ENCODE measurements at places on chromosomes 3 and 15.

- no peak for DNase-seq
These were observed 67.3 kb downstream of the TGFBR2 start for GRCh38 chr3:30673425-30674341.

GRCh38 chr3:57937092-57937491 lies 71.1 kb upstream of the FLNB start:
- DNase-seq, result no peak

DNA sequence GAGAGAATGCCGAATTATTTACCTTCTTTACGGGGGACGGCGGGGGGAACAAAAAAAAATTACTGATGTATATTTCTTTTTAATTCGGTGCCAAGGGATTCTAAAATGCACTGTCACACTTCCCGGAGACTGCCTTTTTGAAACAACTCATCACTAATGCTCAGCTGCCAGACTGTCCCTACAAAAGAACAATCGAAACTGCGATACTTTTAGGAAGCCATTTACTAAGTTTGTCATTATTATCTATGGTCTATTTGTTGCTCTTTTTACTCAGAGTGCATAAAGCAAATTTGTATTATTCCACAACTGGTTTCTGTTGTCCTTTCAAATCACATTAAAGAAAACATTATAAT lies 60.8 kb downstream of the TM4SF4 start:
- no peak for DNase-seq

GRCh38 chr3:111669926-111670630 lies 74.9 kb upstream of the ZBED2 start:
- no peak for DNase-seq

DNA sequence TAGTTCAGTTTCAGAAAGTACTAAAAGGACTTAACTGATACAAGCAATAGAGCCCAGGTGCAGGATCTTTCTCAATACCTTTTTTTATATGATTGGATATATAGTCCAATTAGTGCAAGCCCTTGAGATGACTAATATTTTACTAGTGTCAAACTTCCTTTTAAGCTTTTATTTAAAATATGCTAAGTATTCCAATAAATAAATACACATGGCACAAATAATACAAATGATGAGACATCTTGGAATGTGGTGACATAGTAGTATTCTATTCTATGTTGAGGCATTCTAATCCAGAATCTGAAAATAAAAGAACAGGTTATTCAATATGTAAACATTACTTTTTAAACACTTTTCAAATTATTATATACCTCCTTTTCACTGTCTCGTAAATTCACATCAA lies 670.0 kb downstream of the SI start:
- no peak for DNase-seq

- no peak for DNase-seq
These were observed 12.7 kb downstream of the KLF15 start for GRCh38 chr3:126344380-126345041.

- no peak for DNase-seq
These were observed 21.0 kb downstream of the STXBP5L start for GRCh38 chr3:120928991-120929390.

- no peak for DNase-seq
These were observed 433.4 kb upstream of the CFAP20DC start for GRCh38 chr3:59483191-59483590.

DNA sequence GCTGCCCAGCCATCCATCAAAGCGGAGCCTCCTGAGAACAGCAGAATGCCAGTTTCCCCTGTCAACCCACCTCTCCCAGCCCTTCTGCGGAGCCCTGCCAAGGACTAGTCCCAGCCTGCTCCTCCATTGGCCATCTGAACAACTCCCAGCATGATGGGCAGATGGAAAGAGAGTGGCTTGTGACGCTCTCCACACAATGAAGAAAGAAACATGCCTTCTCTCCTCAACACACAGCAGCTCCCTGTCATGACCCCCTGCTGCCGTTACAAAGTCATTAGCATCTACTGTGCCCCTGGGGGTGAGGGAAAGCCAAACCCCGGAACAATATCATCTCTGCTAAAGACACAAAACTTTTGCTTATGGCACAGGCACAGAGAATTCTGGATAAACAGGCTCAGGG lies 33.6 kb downstream of the MECOM start:
- no peak for DNase-seq

GRCh38 chr3:45132568-45133211 lies 13.5 kb downstream of the CDCP1 start:
- no peak for DNase-seq

GRCh38 chr3:97930018-97930417 lies 42.2 kb downstream of the RIOX2 start:
- DNase-seq, result no peak

DNA sequence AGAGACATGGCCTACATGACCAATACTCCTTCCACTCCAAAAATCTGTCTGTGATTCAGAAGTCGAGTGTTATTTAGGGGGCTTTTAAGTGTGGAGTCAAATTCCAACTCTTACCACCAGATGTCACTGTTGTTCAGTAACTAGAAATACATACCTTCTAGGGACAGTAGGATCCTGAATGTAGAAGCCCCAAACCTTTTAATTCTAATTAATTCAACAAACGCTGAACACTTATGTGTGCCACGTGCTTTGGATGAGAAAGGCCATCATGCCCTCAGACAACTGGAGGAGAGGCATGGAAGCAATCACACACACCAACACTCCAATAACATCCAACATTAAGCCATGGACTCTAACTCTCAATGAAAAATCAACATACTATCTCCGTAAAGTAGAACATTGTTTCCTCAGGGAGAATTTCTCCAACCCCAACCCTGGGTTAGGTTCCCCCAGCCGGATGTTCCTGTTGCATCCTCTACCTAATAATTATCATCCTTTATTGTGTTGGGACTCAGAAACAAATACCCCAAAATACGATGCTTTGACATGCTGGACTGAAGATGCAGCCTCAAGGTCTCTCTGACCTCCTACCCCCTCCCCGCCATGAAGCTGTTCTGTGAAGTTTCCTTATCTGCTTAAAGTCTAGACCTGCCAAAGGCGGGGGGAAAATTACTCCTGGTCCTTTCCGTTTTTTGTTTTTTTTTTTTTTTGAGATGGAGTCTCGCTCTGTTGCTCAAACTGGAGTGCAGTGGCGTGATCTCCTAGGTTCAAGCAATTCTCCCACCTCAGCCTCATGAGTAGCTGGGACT lies 8.0 kb upstream of the CCDC13 start:
- no peak for DNase-seq

DNA sequence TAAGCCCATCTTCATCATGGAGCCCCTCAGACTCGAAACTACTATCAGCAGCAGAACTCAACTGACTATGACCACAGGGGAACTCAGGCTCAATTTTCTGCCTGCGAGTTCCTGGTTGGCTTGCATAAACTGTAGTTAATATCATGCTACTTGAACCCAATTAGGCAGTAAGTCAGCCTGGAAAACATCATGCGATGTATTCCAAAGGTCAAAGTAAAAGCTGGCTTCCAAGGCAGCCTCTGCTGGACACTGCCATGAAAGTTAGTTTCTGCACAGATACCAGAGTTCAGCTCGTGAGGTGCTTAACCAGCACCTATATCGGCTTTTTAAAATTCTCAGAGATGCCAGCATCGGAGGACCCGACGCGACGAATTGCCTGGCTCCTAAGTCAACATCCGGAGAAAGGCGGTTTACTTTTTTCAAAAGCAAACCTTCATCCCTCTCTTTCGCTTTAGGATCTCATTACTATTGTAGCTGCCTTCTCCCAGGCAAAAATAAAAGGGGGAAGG lies 3.8 kb downstream of the ANP32A start:
- no peak for DNase-seq

DNA sequence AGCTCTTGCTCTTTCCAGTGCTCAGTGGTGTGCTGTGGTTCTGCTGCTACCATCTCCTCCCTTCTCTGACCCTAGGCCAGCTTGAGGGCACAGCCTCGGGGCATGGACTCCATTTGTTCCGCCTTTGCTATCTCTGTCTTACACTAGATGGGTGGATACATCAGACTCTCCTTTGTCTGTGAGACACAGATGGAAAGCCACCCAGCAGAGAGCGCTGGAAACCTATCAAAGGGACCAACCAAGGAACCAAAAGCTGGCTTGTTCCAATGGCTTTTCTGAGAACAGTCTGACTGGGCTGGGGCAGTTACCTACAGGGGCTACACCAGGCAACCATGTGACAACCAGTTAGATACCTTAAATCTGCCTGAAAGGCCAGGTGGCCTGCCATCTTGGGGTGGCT lies 63.8 kb downstream of the NPTN start:
- no peak for DNase-seq

GRCh38 chr15:47756872-47757271 lies 39.6 kb downstream of the SEMA6D start:
- no peak for DNase-seq

DNA sequence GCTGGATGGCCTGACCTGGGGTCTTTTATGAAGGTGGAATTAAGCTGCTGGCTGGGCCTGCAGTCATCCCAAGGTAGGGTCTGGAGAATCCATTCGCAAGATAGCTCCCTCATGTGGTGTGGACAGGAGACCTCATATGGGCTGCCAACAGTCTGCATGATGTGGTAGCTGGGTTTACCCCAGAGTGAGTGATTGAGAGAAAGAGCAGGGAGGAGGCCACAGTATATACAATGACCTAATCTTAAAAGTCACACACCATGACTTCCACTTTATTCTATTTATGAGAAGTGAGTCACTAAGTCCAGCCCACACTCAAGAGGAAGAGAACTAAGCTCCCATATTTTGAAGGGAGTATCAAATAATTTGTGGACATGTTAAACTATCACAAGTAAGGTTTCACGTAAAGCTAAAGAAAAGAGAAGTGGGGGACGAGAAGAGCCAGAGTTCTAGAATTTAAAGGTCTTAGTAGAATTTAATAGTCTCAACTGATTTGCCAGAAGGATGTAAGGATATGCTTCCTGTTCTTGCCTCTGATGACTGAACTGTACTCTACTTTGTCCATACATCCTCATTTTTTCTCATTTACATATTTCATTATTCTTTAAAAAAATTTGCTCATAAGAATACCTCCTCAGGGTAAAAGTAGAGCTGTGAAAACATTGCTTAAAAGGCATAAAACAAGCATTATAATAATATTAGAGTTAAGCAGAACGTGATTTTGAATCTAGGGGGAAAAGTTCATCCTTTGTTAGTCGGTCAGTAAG lies 184.4 kb downstream of the PEX5L start:
- no peak for DNase-seq

DNA sequence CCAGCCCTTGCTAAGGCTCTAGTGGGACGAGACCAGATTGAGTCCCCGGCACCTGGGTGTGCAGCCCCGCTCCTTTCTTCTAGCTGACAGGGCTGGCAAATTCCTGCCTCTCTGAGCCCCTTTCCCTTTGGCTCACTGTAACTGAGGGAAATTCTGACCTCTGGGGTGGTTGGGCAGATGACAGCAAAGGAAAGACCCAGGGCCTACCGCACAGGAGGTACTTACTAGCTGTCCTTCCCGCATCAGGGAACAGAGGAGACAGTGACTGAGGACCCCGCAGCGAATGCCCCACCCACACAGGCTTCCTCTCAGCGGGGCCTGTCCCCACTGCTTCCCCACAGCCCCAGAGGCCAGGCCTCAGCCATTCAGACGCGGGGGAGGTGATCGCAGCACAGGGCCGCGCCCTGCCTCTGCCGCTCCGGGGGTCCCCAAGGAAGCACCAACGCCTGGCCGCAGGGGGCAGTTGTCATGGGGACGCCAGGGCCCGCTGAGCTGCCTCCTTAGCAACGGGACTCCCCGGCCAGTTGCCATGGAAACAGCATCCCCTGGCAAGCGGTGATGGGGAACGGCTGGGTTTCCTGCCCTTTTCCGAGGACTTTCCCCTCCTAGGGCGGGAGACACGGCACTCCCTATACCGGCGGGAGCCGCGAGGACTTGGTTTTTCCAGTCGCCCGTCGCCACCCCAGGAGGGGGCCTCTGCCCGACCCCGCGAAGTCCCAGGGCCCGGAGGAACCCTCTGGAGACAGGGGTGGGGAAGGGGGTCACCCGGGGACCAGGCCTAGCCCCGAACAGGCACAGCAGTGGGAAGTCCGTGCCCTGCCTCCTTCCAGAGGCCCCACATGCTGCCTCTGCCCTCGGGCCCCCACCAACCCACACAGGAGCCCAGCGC lies 50.1 kb downstream of the HCN4 start:
- no peak for DNase-seq

DNA sequence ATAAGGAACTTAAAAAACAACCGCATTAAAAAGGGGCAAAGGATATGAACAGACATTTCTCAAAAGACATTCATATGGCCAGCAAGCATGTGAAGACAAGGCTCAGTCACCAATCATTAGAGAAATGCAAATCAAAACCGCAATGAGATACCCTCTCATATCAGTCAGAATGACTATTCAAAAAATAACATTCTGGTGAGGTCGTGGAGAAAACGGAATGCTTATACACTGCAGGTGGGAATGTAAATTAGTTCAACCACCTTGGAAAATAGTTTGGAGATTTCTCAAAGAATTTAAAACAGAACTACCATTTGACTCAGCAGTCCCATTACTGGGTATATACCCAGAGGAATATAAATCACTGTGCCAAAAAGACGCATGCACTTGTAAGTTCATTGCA lies 496.6 kb upstream of the SGO1 start:
- DNase-seq, result no peak

DNA sequence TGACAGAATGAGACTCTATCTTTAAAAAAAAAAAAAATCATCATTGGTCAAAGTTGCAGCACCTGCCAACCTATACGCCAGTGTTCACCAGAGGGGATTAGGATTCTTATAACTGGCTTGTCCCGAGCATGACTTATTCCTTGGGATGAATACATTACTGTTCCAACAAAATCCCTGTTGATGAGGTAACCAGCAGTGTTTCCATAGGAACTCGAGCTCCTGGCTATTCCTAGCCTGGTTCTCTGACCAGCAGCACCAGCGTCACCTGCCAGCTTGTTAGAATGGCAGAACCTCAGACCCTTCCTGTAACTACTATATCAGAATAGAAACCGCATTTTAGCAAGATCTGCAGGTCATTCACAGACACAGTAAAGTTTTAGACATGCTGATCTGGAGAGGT lies 364.4 kb downstream of the PTPRG start:
- no peak for DNase-seq

GRCh38 chr3:87053553-87053952 lies 62.6 kb upstream of the VGLL3 start:
- DNase-seq, result no peak
